Glomerular endothelial cell (primary cell): ENCODE measurements at places on chromosomes 11 and 22. TPM values are rescaled to one million over a fixed set of nuclear protein-coding genes. Genes with fewer than 3 reads are reported as not detected.

GRCh38 chr11:36053862-36054261 is 110.0 kb downstream of the LDLRAD3 start:
- DNase-seq, result no peak

DNA sequence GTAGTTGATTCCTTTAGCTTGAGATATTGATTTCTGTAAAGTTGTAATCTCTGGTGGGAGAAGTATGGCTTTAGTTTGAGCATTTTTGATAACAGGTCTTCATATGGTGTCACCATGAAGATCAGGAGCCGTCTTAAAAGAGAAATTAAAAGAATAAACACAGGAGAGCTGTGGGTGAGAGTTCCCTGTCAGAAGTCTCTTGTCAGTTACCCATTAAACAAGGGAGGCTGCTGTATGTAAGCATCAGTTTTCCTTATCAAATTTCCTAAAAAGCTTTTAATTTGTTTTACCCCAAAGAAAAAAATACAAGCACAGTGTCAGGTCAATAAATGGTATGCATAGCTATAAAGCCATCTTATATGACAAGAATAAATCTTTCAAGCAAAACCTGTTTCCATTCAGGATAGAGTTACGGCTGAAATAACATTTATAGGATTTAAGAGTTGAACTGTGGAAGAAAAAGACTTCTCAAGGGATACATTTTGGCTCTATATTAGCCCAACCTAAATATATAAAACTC is 767.5 kb downstream of the JRKL start:
- DNase-seq, result no peak

DNA sequence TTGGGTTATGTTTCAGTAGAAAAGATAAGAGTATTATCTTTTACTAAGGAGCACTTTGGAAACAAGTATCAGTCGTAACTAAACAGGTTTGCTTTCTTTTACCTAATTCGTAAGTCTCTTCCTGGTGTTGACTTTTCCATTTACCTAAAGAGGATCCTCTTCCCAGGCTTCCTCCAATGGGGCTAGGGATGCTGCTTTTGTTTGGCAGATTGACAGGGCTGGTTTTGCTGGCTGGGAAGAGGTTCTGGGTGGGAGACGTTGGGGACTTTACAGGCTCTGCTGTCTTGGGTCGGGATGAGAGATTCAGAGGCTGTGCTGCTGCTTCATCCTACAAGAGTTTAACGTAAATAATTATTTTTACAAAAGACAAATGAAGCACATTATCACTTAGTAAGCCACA is 306.7 kb downstream of the SOX6 start:
- no peak for DNase-seq

DNA sequence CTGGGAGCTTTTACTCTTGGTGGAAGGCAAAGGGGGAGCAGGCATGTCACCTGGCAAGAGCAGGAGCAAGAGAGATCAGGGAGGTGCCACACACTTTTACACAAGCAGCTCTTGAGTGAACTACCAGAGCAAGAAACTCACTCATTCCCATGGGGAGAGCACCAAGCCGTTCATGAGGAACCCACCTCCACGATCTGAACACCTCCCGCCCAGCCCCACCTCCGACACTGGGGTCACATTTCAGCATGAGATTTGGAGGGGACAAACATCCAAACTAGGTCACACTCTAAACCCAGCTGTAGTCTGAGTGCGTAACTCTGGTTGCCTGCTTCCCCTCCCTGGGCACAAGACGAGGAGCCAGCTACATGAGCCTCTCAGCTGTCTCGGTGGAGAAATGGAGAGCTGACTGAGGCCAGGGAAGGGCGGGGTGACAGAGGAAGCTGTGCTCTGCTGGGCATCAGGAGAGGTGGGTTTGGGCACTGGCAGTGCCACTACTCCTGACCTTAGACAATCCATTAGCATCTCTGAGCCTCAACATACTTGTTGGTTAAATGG is 134.6 kb downstream of the PKNOX2 start:
- DNase-seq, result no peak

DNA sequence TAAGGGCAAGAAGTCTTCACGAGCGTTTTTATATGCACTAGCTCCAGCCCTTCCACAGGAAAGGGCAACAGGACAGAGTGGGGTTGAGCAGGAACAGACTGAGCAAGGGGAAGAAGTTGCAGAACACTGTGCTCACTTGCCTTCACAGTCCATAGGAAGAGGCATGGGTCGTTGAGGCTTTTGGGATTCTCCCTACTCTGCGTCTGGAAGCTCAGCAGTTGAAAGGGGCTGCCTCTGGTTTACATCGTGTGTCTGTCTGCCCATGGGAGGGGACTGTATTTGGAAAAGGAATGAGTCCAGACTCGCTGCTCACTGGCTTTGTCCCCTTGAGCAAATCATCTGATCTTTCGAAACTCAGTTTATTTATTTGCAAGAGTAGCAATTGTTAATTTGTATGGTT is 1.1 kb upstream of the PDGFD start:
- no peak for DNase-seq

- peak; percentile 61 for DNase-seq
These were observed at the start of gene DPP3 for GRCh38 chr11:66480117-66480938. Gene DPP3, plus strand, starts transcription at chr11:66480434. Its CDS starts 1,767 bp downstream, at chr11:66482201.

DNA sequence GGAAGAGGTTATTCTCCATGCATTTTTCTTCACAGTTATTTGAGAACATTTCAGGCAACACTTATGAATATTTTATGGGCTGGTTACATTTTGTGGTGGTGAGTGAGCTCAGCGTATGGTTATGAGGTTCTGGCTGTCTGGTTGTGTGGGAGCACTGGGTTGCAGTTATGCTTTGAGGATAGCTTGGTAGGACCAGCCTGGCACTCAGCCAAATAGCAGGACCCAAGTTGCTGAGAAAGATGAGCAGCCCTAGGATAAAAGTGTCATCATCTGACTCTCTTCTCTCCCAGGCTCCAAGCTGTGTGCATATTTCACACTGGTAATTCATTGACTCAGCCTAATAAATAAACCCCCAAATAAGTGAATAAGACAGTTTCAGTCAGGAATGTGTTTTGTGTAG is 8.1 kb upstream of the SRSF8 start:
- DNase-seq, result no peak

GRCh38 chr11:77654770-77655434 is 17.3 kb upstream of the CLNS1A start:
- no peak for DNase-seq

DNA sequence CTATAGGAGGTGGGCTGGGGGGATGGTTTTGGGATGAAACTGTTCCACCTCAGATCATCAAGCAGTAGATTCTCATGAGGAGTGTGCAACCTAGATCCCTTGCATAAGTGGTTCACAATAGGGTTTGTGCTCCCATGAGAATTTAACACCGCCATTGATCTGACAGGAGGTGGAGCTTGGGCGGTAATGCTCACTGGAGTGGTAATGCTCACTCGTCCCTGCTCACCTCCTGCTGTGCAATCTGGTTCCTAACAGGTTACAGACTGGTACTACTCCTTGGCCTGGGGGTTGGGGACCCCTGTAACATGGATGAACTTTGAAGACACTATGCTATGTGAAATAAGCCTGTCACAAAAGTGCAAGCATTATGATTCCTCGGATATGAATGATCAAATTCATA is 87.0 kb upstream of the CLNS1A start:
- no peak for DNase-seq

DNA sequence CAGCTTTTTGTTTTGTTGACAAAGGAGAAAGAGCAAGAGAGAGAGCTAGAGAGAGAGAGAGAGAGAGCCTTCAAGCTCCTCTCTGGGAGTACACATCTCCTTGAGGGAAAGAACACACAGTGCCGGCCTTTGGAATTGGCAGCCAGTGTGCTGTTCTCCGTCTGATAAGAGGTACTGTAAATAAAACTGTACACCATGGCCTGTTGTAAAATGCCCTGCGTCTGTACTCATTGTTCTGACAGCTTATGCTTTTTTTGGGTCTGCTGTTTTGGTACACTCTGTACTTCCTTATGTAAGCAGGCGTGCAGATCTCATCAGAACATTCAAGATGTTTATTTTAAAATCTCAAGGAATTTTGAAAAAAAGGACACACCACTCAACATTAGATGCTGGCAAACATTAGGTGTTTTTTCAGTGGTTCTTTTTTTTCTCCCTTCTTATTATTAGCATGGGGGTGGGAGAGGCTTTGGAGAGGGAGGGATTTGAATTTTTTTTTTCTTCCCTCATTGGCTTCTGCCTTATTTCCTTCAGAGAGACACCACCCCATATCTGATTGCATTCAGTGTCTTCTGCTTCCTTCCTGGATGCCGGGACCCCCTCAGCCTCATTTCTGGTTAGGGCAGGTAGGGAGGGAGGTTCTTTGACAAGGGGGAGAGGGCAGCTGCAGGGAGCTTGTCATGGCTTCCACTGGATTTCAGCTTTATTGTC is 116.8 kb upstream of the NNMT start:
- DNase-seq, result peak; percentile 94

DNA sequence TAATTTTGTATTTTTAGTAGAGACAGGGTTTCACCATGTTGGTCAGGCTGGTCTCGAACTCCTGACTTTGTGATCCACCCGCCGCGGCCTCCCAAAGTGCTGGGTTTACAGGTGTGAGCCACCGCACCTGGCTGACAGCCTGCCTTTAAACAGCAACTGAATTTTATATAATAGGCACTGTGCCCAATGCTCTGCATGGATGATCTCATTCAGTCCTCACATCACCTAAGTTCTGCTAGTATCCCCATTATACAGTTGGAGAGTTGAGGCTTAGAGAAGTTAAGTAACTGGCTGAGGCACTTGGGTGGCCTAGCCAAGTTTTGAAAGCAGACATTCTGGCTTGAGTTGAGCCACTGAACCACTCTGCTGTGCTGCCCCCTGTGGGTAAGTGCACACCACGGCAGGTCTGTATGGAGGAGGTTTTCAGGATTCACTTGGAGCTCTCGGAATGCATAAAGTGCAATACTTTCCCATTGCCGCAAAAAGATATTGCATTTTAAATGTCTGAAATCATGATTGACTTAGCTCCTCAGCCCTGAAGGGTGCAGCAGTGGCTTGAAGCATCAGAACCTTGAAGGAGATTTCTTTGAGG is 112.4 kb downstream of the LDLRAD3 start:
- DNase-seq, result no peak

- DNase-seq, result no peak
These were observed 54.2 kb downstream of the CLPB start for GRCh38 chr11:72380132-72380503.

- DNase-seq, result no peak
These were observed 20.8 kb downstream of the USP35 start for GRCh38 chr11:78209478-78209877.

- DNase-seq, result no peak
These were observed 2.4 kb downstream of the LTBP3 start for GRCh38 chr11:65555693-65556231.

DNA sequence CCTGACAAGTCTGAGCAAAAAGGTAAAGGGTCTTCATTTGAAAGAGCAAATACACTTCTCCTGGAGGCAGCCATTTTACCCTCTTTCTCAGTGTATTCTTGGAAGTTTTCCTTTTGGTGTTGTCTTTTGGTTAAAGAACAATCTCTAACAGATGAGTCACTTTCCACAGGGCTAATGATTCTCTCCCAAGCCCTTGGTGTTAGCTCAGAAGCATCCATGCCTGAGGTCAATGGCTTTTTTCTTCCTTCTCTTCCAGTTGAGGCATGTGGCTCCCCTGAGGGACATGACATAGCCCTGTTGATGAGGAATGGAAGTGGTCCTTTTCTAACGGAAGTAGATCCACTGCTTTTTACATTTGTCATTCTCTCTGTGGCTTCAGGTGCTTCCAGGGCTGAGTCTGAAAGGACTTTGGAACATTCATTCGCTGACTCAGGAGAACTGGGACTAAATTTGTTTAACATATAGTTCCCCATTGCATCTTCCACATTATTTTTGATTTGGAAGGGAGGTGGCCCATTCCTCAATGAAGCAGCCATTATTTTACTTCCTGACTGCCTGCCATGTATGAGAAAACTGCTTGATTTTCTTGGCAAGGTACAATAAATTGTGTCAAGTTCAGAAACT is 13.8 kb upstream of the POGLUT3 start:
- no peak for DNase-seq

DNA sequence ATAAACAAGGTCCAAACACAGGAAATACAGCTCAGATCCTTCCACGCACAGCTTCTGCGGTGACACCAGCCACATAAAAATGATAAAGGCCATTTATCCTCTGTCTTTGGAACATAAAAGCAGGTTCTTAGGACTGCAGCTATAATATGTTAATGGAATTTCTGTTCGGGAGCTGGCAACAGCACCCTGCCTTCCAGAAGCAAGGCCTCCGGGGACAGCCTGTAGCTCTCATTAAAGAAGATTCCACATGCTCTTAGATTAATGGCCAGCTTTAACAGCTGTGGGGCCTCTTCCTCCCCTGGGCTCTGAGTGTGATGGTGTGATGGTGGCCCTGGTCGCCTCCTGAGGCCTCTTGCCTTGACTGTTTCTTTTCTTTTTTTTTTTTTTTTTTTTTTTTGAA is 137.3 kb downstream of the CACNA1I start:
- DNase-seq, result no peak

DNA sequence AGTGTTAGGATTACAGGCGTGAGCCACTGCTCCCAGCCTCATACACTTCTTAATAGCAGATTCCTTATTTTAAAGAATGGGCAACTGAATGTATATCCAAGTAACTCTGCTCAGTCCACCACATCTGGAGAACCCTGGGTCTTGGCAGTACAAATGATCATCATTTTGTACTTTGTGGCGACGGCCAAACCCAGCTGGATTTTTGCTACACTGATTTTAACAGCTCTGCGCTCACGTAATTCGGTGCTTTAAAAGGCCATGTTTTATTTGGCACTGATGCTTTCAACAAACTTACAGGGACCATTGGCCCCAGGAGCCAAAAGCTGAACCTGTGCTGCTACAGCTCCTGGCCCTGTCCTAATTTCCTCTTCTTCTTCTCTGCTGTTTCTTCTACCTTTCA is 60.8 kb upstream of the PDE3B start:
- no peak for DNase-seq

GRCh38 chr11:67646535-67647336 is 3.8 kb downstream of the ACY3 start:
- DNase-seq, result no peak

DNA sequence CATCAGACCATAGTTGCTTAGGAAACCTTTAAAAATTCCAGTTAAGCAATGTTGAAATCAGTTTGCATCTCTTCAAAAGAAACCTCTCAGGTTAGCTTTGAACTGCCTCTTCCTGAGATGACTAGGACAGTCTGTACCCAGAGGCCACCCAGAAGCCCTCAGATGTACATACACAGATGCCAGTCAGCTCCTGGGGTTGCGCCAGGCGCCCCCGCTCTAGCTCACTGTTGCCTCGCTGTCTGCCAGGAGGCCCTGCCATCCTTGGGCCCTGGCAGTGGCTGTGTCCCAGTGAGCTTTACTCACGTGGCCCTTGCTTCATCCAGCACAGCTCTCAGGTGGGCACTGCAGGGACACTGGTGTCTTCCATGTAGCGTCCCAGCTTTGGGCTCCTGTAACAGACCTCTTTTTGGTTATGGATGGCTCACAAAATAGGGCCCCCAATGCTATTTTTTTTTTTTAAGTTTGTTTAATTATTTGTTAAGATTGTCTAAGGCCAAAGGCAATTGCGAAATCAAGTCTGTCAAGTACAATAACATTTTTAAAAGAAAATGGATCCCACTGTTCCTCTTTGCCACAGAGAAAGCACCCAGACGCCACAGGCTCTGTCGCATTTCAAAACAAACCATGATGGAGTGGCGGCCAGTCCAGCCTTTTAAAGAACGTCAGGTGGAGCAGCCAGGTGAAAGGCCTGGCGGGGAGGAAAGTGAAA is 73.4 kb downstream of the NCAPD3 start:
- DNase-seq, result no peak

The DGCR8 gene
- 27.1 and 40.9 TPM in 2 replicates for total RNA-seq

The UBQLNL gene
- total RNA-seq, result 0.24 and 0.53 TPM in 2 replicates

The KCNQ1OT1 gene
- 0.53 and 2.2 TPM in 2 replicates for total RNA-seq

The IL17REL gene
- total RNA-seq, result not detected in 2 replicates

The MMP12 gene
- not detected in 2 replicates for total RNA-seq

The OR52A1 gene
- total RNA-seq, result not detected in 2 replicates

The SPON1 gene
- 0.47 and 17.1 TPM in 2 replicates for total RNA-seq

The BRSK2 gene
- total RNA-seq, result 0.15 and 0.93 TPM in 2 replicates

The CRACR2B gene
- 13.5 and 19.4 TPM in 2 replicates for total RNA-seq

The CCS gene
- total RNA-seq, result 22.0 and 34.7 TPM in 2 replicates

The PANX3 gene
- not detected in 2 replicates for total RNA-seq
